Prostate gland (tissue), 2 donors: ENCODE measurements at places on chromosomes 16 and 17. TPM values are rescaled to one million over a fixed set of nuclear protein-coding genes. Genes with fewer than 3 reads are reported as not detected.

DNA sequence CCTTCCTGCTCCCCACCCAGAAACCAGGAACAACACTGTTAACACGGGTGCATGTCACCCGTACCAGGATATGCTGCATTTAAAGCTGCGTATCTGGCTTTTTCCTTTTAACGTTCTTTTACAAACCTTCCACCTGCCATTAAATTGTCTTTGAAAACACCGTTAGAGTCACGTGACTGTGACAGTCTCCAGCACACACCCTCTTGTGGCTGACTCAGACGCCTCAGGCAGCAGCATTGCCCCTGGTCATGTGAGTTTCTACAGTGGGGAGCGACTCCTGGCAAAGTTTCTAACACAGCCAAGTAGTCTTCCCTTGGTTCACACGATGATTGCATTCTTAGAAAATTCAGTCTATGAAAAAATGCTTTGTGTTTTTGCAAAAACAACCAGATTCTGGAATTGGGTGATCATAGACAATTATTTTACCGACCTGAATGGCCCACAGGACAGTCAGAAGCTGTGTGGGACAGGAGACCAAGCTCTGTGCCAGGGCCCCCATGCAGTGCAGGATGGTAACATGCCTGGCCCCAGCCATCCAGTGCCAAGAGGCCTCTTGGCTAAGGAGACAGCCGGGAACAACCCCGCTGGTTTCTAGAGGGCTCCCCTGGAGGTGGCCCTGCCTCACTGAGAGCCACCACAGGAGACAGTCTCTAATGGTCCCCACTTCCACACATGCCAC, 199.1 kb downstream of the KATNIP start:
- H3K27ac ChIP-seq = no peak overlapping the region
- no peak overlapping the region for H3K4me3 ChIP-seq
- H3K4me1 ChIP-seq = no peaks in the 10 kb centered on the region
- H3K36me3 ChIP-seq = no peaks in the 10 kb centered on the region

- no peaks in the 10 kb centered on the region for H3K36me3 ChIP-seq
- H3K27ac ChIP-seq = peak overlapping the region; percentile 94
- peaks cover 3% of the 10 kb centered on the region for H3K4me1 ChIP-seq
- peak; percentile 9 for DNase-seq
Measured at GRCh38 chr17:63772801-63773271, 561 bp downstream of the CCDC47 start.

DNA sequence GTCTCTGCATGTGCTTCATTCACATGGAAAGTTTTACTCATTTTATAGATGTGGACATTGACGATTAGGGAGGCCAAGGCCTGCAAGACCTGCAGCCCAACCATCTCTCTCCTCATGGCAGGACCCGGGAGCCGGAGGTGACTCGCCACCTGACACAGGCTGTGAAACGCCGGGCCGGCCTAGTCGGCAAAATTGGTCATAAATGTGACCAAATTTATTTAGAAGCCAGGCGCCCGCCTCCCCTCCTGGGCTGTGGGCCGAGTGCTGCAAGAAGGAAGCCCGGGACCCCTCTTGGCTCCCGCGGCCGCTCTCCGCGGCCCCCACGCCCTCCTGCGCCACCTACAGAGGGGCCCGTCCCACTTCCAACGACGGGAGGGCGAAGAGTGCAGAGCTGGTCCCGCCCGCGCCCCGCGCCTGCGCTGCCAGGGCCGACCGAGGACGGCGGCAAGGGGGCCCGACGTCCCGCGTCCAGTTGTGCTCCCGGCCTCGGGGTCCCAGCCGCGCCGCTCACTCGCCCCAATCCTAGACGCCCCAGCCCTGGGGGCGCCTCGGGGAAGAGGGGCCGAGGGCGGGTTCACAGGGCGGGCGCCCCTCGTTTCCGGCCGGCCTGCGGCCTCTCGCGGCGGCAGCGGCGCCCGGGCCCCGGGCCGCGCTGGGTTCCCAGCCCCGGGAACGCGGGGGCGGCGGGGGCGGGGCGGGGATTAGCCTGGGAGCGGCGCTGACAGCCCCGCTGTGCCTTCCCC, 47.5 kb downstream of the WNT3 start:
- H3K4me1 ChIP-seq = no peaks in the 10 kb centered on the region
- peak overlapping the region; percentile 67 for H3K27ac ChIP-seq
- no peaks in the 10 kb centered on the region for H3K27me3 ChIP-seq

DNA sequence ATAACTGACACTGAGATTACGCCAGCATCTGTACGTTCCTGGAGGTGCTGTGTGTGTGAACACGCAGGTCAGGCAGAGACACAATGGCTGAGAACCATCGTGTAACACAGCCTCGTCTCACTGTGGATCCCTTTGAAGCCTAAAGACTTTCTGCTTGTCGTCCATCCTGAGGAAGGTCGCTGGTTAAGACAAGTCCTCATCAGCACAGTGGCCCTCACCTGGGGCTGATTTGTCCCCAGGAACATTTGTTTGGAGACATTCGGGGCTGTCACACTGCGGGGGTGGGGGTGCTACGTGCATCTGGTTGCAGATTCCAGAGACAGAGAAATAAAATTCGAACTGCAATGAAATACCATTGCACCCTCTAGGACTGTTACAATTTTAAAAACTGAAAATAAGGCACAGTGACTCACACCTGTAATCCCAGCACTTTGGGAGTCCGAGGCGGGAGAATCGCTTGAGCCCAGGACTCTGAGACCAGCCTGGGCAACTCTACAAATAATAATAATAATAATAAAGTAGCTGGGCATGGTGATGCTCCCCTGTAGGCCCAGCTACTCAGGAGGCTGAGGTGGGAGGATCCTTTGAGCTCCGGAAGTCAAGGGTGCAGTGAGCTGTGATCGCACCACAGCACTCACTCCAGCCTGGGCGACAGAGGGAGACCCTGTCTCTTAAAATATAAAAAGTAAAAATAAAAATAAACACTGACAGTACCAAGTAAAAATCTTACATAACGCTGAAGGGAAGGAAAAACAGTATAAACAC, 112.0 kb upstream of the METRNL start:
- H3K4me1 ChIP-seq = no peaks in the 10 kb centered on the region
- H3K27me3 ChIP-seq = no peaks in the 10 kb centered on the region
- no peak overlapping the region for H3K27ac ChIP-seq

DNA sequence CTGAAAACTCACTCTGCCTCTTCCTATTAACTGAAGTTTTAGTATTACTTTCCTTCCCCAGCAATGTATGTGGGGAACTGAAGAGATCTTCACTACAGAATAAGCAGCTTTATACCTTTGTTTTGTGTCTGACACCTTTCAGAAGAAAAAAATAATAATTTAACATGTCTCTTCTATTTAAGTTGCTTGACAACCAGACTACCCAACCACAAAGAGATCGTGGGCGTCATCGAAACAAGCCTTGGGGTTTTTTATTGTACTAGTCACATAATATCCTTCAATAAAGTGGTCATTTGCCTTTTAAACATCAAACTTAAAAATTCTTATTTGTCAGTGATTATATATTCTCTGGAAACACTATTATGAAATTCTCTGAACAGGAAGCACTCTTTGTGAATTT, 123.7 kb downstream of the CHD9NB start:
- no peaks in the 10 kb centered on the region for H3K27me3 ChIP-seq
- DNase-seq = no peak
- H3K4me1 ChIP-seq = no peaks in the 10 kb centered on the region
- no peaks in the 10 kb centered on the region for H3K36me3 ChIP-seq
- no peak overlapping the region for H3K4me3 ChIP-seq
- H3K27ac ChIP-seq = no peak overlapping the region

DNA sequence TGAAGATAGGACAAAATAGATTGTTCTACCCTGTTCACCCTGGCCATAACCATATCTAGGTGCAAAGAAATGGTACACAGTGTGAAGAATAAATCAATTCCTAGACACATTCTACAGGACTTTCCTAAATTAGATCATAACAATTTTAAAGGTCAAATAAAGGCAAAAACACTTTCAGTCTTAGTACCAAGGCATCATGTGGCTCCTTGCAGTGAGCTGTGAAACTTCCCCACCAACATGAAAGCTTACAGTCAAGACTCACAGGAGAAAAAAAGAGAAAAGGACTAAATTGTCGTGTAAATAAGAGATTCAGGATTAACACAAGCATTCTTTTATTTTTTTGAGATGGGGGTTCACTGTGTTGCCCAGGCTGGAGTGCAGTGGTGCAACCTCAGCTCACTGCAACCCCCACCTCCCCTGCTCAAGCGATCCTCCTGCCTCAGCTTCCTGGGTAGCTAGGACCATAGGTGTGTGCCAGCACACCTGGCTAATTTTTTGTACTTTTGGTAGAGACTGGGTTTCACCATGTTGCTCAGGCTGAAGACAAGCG, 14.2 kb downstream of the NSMCE1 start:
- no peak overlapping the region for H3K27ac ChIP-seq
- no peaks in the 10 kb centered on the region for H3K36me3 ChIP-seq
- no peak overlapping the region for H3K4me3 ChIP-seq
- peaks cover 10% of the 10 kb centered on the region for H3K4me1 ChIP-seq
- no peaks in the 10 kb centered on the region for H3K27me3 ChIP-seq
- DNase-seq = no peak

- H3K27ac ChIP-seq = no peak overlapping the region
- no peaks in the 10 kb centered on the region for H3K36me3 ChIP-seq
- no peak for DNase-seq
- H3K4me1 ChIP-seq = no peaks in the 10 kb centered on the region
- H3K27me3 ChIP-seq = no peaks in the 10 kb centered on the region
Measured at GRCh38 chr16:50178491-50178941, 25.4 kb downstream of the TENT4B start.

- peaks cover 4% of the 10 kb centered on the region for H3K27me3 ChIP-seq
- no peaks in the 10 kb centered on the region for H3K4me1 ChIP-seq
- H3K27ac ChIP-seq = no peak overlapping the region
- H3K36me3 ChIP-seq = no peaks in the 10 kb centered on the region
Measured at GRCh38 chr17:34443619-34444469, 80.8 kb upstream of the CCL1 start.

PABPN1L gene
- 4.1 TPM for total RNA-seq

CES5A gene
- total RNA-seq = not detected
